Ammon's horn (tissue), 1 donor: ENCODE measurements at places on chromosomes 7 and 10.
A peak's percentile ranks its signal among the peaks of the same experiment; 100 is the strongest.

GRCh38 chr10:86684331-86685097 lies 16.2 kb downstream of the LDB3 start:
- DNase-seq, result peak; percentile 50

GRCh38 chr7:33667196-33667595 lies 238.1 kb upstream of the BMPER start:
- no peak for DNase-seq

DNA sequence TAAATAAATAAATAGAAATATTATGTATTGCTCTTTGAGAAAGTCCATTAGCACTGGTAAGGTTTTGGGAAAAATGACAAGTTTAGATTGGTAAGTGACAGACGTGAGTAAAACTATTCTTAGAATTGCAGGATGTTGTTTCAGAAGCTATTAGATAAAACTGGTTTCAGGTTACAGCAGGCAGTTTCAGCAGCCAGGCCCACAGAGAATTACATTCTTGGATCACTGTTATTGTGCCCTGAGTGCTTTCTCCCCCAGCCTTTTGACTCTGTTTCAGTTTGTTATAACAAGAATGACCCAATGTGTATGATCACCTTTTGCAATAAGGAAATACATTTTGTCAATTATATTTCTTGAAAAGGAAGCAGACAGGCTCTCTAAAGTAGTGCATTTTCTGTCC lies 86.5 kb downstream of the DKK1 start:
- DNase-seq, result no peak

- no peak for DNase-seq
Measured at GRCh38 chr7:93937818-93938217, 16.3 kb downstream of the GNG11 start.

GRCh38 chr7:17370901-17371585 lies 72.6 kb downstream of the AHR start:
- DNase-seq, result no peak

- peak; percentile 47 for DNase-seq
Measured at GRCh38 chr7:55071411-55072175, 52.8 kb downstream of the EGFR start.

DNA sequence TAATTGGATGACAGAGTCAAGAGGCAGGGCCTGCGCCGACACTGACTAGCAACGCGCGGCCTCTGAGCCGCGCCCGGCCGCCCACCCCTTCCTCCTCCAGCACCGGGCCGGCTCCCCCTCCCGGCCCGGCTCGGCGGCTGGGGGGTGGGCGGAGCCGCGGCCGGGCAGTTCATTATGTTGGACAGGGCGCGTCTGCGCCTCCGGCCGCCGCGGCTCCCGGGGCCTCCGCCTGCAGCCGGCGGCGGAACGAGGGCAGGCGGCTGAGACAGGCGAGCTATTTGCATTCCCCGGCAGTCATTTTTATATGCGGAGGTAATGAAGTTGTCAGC lies 106.7 kb downstream of the SNX10 start:
- DNase-seq, result peak; percentile 35

DNA sequence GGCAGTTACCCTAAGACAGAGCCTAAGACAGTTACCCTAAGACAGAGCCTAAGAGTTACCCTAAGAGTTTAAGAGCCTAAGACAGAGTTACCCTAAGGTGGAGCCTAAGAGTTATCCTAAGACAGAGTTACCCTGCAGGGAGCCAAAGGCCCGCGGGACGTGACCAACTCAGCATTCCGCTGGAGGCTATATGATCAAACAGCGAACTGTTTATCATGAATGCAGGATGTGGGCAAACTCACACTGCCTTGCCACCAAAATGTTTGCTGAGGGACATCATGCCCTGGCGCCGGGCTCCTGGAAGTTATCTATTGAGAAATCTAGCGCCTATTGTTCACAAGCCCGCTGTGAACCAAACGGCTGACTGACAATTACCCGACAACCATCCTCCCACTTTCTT lies 49.9 kb downstream of the BLVRA start:
- DNase-seq, result no peak

GRCh38 chr10:58574058-58574457 lies 61.4 kb downstream of the BICC1 start:
- DNase-seq, result no peak

GRCh38 chr10:43386549-43386948 lies 15.1 kb downstream of the FXYD4 start:
- DNase-seq, result no peak

GRCh38 chr10:97159646-97160305 lies 26.0 kb downstream of the SLIT1 start:
- DNase-seq, result no peak

DNA sequence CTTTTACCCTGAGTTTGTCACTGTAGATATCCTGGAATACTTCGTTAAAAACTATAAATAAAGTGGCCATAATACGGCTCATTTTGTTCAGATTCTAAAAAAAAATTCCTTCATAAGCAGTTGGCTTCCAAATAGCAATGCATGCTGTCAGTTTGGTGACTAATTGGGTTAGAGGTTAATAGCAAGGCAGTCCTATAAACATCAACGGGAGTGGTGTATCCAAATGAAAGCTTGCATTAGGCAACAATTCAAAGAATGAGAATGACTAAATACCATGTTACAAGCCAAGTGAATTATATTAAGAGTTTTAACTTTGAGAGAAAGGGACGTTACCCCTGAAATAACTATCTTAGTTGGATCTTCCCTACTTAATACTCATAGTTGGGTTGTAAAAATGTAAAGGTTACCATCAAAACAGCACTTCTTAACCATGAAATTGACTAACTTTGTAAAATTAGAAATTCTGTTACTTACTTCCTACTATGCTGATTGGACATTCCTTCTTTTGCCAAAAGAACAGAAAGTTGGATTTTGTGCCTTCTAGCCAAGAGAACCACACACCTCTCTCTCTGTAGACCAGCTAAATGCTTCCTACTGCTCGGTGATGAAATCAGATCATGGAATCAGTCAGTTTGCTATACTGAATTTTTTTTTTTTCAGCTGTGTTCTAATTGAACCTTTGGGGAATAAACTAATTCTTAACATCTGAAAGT lies 98.0 kb downstream of the KAT6B start:
- DNase-seq, result peak; percentile 24

GRCh38 chr10:117364110-117364960 lies 10.9 kb downstream of the PDZD8 start:
- no peak for DNase-seq

DNA sequence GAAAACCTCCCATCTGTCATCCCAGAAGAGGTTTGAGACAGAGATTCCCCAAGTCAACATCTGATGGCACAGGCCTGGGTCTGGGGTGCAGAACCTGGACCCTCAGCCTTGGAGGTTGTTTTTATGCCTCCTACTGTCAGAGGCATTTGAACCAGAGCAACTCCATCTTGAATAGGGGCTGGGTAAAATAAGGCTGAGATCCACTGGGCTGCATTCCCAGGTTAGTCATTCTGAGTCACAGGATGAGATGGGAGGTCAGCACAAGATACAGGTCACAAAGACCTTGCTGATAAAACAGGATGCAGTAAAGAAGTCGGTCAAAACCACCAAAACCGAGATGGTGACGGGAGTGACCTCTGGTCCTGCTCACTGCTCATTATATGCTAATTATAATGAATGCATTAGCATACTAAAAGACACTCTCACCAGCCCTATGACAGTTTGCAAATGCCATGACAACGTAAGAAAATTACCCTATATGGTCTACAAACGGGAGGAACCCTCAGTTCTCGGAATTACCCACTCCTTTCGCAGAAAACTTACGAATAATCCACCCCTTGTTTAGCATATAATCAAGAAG lies 92.0 kb downstream of the ITGA8 start:
- DNase-seq, result no peak

GRCh38 chr7:73967832-73968290 lies 60.1 kb upstream of the ELN start:
- DNase-seq, result no peak

DNA sequence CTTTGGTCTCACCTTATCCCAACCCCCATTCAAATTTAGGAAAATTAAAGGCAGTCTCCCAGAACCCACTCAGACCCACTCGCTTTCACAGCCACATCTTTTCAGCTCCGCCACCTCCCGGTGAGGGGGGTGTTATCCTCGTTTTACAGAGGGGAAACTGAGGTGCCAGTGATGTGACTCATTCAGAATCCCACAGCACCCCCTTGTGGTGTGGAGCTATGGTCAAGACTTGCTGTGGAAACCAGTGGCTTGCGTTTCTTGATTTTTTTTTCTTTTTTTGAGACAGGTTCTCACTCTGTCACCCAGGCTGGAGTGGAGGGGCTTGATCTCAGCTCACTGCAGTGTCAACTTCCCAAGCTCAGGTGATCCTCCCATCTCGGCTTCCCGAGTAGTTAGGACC lies 27.6 kb downstream of the SLC35G1 start:
- DNase-seq, result no peak

GRCh38 chr7:30468041-30468440 lies 10.5 kb downstream of the NOD1 start:
- DNase-seq, result no peak

- no peak for DNase-seq
Measured at GRCh38 chr7:143460271-143460979, 17.2 kb downstream of the TAS2R60 start.

DNA sequence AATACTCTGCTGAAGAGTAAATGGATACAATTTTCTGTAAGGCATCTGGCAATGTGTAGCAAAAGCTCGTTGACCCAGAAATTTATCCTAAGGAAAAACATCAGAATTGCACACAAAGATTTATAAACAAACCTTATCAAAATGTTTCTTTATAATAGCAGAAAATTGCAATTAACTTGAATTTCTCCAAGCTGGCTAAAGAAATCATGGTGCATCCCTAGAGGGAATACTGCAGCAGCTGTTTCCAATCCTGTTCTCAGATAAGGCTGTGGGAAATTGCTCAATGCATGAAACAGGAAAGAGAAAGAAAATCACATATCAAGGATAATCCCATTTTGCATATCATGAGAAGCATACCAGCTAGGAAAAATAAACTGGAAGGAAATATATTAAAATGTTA lies 18.7 kb downstream of the TACR2 start:
- no peak for DNase-seq

- DNase-seq, result no peak
Measured at GRCh38 chr7:152392254-152392653, 43.5 kb downstream of the KMT2C start.

- no peak for DNase-seq
Measured at GRCh38 chr7:47266799-47267198, 315.1 kb downstream of the TNS3 start.

DNA sequence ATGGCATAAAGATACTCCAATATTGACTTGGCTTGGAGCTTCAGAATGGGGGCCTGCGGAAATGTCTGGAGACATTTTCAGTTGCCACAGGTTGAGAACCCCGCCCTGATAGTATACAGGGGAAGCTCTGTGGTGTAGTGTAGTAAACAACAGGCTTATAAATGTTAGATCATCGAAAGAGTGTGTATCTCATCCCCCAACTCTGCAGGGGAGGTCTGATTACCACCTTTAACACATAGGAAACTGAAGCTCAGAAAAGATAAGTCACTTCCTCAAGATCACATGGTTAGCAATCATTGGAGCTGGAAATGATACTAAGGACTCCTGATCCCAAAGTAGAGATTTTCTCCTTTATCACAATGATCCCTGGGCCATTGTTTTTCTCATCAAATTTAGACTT lies 144.5 kb upstream of the BMPER start:
- no peak for DNase-seq

- DNase-seq, result peak; percentile 32
Measured at GRCh38 chr7:151631570-151631952, 111.9 kb upstream of the RHEB start.

GRCh38 chr10:110840225-110840922 lies 31.4 kb upstream of the PDCD4 start:
- DNase-seq, result no peak

DNA sequence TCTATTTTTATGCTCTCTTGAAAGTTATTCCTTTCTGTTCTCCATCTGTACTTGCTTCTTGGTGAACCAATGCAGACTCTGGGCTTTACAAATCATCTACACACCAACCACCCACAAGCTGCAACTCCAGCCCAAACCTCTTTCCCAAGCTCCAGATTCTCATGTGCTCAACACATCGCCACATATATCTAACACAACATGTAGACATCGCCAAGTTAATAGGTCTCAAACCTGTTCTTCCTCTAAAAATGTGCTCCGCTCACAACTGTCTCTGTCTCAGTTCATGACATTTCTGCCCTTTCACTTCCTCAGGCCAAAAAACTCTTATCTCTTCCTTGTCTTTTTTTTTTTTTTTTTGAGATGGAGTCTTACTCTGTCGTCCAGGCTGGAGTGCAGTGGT lies 95.7 kb upstream of the EEPD1 start:
- peak; percentile 42 for DNase-seq

GRCh38 chr7:27242555-27243339 lies at the start of gene EVX1:
TSS of gene EVX1 (plus strand) at chr7:27242802. CDS start at chr7:27243031, 229 bp downstream.
- no peak for DNase-seq

GRCh38 chr10:92173996-92174395 lies 116.9 kb downstream of the CPEB3 start:
- no peak for DNase-seq

DNA sequence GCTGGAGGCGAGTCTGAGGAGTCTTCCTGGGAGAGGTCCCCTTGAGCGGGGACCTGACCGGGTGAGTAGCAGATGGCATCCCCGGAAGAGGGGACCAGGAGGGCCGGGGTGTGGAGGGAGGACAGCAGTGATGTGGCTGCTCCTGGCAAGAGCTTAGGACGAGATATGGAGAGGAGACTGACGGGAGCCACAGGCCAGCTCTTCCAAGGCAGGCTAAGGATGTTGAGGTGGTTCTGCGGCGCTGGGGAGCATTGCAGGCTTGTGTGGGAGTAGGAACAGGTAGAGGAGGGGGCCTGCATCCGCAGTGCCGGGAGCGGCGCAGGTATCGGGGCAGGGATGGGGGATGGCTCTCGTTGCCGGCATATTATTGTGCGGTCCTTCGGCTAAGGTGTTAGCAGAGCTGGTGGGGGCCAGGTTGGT lies 76.7 kb upstream of the ANLN start:
- DNase-seq, result no peak

DNA sequence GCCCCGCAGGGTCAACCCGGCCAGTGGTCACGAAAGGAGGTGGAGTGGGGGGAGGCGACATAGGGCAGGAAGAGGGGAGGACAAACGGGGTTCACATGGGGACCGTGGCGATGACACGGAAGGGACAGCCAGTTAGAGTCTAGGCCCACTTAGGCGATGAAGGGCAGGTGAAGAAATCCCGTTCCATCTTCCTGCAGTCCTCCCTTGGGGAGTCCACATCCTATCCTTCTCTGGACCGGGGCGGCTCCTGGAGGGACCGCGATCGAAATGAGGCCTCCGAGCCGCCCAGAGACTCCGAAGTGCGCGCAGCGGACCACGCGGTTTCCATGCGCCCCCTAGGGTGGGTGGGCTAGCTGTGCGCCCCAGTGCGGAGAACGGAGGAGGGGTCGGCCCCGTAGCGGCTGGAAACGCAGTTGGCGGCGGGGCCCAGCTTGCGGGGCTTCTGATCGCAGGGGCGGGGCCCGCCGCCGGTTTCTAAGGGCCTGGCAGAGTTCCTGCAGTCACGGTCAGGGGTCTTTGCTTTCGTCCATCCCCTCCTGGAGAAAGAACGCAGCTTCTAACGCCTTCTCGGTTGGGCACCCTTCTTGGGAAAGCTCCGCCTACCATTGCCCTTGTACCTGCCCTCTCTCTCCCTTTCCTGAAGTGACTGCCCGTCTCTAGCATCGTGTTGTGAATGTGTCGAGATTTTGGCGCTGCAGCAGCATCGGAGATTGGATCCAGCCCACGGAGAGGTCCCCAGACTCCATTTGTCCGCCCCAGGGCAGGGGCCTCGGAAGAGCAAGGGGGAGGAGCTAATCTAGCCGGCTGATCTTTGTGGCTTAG lies 17.9 kb upstream of the TMEM225B start:
- peak; percentile 50 for DNase-seq
